ENCODE measurements at places on chromosomes 5 and 9.

DNA sequence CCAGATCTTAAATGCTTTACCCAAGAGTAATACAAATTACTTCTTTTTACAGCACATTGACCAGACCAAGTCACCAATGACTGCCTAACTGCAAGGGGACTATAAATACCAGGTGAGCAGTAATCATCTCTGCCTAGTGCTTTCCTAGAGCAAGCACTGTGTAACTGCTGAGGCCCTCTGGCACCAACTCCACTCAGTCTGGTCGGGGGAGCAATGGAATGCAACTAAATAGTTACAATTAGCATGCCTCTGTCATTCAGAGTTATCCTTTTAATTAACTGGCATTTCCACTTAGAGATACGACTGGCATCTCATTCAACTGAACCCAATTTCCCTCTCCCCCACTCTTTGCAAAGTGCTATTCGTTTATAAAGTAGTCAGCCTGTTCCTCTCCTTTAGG lies 1309.1 kb upstream of the DMAC1 start:
- no peak for DNase-seq

DNA sequence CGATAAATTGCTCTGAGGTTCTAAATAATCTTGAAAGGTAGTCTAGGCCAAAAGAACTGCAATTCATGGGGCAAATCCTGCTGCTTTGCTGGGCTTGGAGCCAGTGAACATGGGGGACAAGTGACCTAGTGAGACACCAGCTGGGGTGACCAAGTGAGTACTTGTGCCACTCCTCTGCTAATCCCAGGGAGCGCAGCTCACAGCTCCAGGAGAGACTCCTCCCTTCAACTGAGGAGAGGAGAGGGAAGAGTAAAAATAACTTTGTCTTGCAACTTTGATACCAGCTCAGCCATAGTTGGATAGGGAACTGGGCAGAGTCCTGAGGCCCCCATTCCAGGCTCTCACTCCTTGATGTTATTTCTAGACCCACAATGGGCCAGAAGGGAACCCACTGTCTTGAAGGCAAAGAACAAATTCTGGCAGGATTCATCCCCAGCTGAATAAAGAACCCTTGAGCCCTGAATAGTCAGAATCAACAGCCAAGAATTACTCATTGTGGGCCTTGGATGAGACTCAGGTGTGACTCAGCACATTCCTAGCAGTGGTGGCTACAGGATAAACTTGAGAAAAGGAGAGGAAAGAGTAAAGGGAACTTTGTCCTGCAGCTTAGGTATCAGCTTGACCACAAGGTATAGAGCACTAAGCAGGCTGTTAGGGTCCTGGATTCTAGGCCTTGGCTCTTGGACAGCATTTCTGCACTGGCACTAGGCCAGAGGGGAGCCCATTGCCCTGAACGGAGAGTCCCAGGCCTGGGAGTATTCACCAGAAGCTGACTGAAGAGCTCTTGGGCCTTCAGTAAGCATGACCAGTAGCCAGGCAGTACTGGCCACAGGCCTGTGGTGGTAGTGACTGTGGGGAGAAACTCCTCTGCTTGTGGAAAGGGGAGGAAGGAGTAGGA lies 288.3 kb upstream of the CDH18 start:
- DNase-seq: no peak

DNA sequence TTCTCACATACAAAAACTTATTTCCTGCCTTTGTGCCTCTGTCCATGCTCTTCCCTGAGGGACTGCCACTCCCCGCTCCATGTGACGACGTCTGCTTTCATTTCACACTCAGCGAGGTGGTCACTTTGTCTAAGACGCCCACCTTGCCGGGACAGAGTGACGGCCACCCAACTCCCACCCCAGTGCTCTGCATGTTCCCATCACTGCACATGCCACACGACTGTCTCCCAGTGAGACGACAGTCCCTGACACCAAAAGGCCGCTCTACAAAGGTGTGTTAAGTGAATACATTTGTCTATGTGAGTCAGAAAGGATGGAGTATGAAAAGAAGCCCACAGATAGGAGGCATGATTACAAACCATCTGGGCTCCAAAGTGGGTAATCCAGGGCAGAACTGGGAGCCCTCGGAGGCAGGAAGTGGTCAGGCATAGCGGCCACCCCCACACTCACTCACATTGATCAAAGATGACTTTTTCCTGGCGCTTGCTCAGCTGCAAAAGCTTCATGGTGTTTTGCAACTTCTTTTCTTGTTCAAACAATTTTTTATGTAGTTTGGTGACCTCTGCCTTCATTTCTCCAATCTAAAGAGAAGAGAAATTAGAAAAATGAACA lies 185.8 kb downstream of the CDK5RAP2 start:
- DNase-seq: no peak

GRCh38 chr9:111839987-111840386 lies 45.2 kb upstream of the SHOC1 start:
- no peak for DNase-seq

- DNase-seq: no peak
These were observed 130.0 kb upstream of the CDKN2B start for GRCh38 chr9:22138956-22139660.

GRCh38 chr5:109034306-109034705 lies 286.6 kb downstream of the FER start:
- DNase-seq: no peak

DNA sequence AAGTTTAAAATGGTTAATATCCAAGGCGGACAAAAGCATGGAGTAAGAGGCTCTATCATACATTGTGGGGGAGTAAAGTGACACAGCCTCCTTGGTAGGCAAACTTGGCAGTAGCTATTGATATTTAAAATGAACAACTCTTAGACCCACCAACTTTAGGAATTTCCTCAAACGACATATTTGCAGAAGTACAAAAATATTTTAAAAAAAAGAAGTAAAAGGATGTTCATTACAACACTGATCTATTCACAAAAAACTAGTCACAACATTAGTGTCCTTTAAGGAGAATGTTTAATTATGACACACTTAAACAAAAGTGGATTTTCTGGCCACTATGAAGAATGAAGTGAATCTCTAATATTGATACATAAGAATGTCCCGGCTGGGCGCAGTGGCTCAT lies 1.7 kb downstream of the ALG2 start:
- no peak for DNase-seq

GRCh38 chr5:176612008-176612407 lies 2.1 kb upstream of the GPRIN1 start:
- DNase-seq: no peak

GRCh38 chr5:33984671-33985124 lies at the start of gene SLC45A2:
SLC45A2 (minus strand) TSS chr5:33984693; CDS start chr5:33984583, 110 bp downstream.
- DNase-seq: no peak

- no peak for DNase-seq
These were observed 271.6 kb downstream of the MAST4 start for GRCh38 chr5:66867618-66868322.

GRCh38 chr5:151770383-151771258 lies 1.1 kb upstream of the G3BP1 start:
- DNase-seq: peak; percentile 31

Data from stimulated activated CD8-positive, alpha-beta memory T cell treated with anti-CD3 and anti-CD28 coated beads, Interleukin-7, amount 100 ng/mL, for 1 hour (primary cell).